ENCODE measurements at places on chromosomes 5 and 9. TPM values are rescaled to one million over a fixed set of nuclear protein-coding genes. Genes with fewer than 3 reads are reported as not detected.

Gene SV2C
- total RNA-seq: 16.2 TPM

Gene PCDHA8
- 2.2 TPM for total RNA-seq

Gene STING1
- total RNA-seq: 31.7 TPM

Gene HSDL2
- 53.4 TPM for total RNA-seq
